CD4-positive, CD25-positive, alpha-beta regulatory T cell (primary cell): ENCODE measurements at places on chromosomes 12 and 14. TPM values are rescaled to one million over a fixed set of nuclear protein-coding genes. Genes with fewer than 3 reads are reported as not detected.

- DNase-seq = no peak
These were observed 10.4 kb downstream of the BEST3 start for GRCh38 chr12:69688471-69689427.

DNA sequence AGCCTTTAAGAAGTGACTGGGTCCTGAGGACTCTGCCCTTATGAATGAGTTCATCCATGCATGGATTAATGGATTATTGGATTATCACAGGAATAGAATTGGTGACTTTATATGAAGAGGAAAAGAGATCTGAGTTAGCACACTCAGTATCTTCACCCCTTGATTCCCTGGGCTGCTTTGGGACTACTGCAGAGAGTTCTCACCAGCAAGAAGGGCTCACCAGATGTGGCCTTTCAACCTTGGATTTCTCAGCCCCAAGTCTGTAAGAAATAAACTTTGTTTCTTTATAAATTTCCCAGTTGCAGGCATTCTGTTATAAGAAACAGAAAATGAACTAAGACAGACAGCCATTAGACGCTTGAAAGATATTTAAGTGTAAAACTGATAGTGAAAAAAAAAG is 509.2 kb downstream of the FLRT2 start:
- DNase-seq = no peak

- no peak for DNase-seq
These were observed 13.3 kb downstream of the PPP4R3A start for GRCh38 chr14:91496790-91497189.

DNA sequence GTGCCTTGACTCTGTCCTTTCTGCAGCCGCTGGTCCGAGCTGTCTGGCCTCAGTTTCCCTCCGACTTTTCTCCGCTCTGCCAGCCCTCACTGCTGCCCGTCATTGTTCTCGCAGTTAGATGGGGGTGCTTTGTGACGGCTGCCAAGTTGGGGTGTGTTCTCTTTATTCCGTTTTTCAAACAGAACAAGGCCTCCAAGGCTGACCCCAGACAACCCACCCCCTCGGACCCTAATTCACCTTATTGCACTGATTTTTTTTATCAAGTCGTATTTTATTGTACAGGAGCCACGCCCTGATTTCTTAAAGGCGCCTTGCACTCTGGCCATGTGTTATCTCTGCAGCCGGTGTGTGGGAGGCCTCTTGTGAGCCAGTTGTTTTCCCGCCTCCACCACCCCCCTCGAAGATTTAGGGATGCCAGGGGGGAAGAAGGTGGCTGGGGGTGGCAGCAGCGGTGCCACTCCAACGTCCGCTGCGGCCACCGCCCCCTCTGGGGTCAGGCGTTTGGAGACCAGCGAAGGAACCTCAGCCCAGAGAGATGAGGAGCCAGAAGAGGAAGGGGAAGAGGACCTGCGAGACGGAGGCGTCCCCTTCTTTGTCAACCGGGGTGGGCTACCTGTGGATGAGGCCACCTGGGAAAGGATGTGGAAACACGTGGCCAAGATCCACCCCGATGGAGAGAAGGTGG is 1.3 kb downstream of the VASH1 start:
- no peak for DNase-seq

AICDA gene
- polyA plus RNA-seq = not detected
